ENCODE measurements at places on chromosomes 4 and X. TPM values are rescaled to one million over a fixed set of nuclear protein-coding genes. Genes with fewer than 3 reads are reported as not detected.

Gene LRCH2
- total RNA-seq, result 5.2 TPM

DNA sequence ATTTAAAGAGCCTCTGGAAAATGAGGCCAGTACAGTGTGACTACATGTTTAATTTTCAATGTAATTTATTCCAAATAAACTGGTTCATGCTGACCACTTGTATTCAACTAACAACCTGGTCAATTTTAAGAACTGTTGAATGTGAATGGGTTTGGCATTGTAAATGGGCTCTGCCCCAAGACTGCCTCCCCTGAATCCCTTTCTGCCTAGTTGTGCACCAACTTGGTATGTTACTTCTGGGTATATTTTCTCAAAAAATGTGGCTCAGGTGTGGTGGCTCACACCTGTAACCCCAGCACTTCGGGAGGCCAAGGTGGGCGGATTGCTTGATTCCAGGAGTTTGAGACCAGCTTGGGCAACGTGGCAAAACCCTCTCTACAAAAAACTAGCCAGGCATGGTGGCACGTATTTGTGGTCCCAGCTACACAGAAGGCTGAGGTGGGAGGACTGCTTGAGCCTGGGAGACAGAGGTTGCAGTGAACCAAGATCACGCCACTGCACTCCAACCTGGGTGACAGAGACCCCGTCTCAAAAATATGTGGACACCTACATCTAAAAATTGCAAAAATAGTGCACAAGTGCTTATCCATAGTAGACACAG lies 7.2 kb downstream of the RPL9 start:
- no peak for DNase-seq
- no peak overlapping the region for H3K4me3 ChIP-seq
- H3K27ac ChIP-seq, result no peak overlapping the region
- H3K4me1 ChIP-seq, result no peaks in the 10 kb centered on the region
- peaks cover 54% of the 10 kb centered on the region for H3K36me3 ChIP-seq
- H3K27me3 ChIP-seq, result no peaks in the 10 kb centered on the region

DNA sequence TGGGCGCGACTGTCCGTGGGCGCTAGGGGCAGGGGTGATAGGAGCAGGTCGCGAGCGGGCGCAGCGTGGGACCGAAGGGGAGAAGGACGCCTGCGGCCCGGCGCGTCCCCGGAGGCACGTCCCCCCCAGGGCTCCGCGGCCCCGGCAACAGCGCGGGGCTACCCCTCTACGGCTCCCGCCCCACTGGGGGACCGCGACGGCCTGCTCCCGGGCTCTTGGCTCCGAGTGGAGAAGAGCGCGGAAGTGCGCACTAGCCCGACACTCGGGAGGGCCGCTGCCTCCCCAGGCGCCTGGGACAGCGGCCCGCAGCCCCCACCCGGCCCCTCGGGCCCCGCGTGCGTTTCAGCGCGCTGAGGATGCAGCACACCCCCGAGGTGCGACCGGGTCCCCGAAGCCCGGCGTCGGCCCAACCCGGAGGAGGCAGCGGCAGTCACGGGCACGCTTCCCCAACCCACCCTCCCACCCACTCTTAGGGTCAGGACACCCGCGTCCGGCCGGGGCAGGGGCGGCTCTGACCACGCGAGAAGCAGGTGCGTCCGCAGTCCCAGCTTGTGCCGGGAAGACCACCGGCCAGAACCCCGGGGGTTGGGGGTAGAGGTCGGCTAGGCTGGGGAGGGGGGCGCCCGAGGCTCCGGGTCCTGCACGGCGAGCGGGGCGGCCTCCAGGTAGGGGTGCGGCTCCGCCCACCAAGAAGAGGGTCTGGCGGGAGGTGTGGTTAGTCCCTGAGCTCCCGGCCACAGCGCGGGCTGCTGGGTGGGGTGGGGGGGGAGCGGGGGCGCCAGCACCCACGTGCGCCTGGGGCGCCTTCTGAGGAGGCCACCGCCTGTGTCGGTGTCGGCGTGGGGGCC lies 18.5 kb upstream of the NAT8L start:
- peaks cover 10% of the 10 kb centered on the region for H3K4me1 ChIP-seq
- H3K27me3 ChIP-seq, result peaks cover 15% of the 10 kb centered on the region
- peak; percentile 49 for DNase-seq

DNA sequence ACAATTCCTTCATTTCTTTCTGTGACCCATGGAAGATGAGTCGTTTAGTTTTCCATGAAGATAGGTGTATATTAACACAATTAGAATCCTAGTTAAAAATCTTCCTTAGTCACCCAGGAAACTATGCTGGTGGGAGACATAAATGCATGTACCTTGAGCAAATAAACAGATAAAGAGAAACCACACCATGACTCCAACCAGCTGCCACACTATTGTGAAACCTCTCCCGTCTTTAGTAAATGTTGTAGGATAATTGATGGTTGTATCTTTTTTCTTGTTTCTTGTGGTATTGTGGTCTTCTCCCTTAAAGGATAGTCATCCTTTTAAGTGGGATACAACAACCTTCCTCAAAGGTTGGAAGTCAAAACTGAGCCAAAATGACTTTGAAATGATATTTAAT lies 103.8 kb upstream of the LEF1 start:
- H3K36me3 ChIP-seq, result no peaks in the 10 kb centered on the region
- H3K4me1 ChIP-seq, result no peaks in the 10 kb centered on the region
- no peak overlapping the region for H3K4me3 ChIP-seq
- no peak overlapping the region for H3K27ac ChIP-seq
- no peak for DNase-seq
